ENCODE measurements at places on chromosomes 5 and 9.

- DNase-seq: no peak
These were observed 7.6 kb downstream of the PAM start for GRCh38 chr5:102762562-102763227.

- DNase-seq: no peak
These were observed 124.1 kb upstream of the OTULINL start for GRCh38 chr5:14457476-14457875.

GRCh38 chr9:12723409-12724028 is 30.3 kb downstream of the TYRP1 start:
- DNase-seq: no peak

- DNase-seq: no peak
These were observed 15.1 kb upstream of the PHF19 start for GRCh38 chr9:120891884-120892747.

DNA sequence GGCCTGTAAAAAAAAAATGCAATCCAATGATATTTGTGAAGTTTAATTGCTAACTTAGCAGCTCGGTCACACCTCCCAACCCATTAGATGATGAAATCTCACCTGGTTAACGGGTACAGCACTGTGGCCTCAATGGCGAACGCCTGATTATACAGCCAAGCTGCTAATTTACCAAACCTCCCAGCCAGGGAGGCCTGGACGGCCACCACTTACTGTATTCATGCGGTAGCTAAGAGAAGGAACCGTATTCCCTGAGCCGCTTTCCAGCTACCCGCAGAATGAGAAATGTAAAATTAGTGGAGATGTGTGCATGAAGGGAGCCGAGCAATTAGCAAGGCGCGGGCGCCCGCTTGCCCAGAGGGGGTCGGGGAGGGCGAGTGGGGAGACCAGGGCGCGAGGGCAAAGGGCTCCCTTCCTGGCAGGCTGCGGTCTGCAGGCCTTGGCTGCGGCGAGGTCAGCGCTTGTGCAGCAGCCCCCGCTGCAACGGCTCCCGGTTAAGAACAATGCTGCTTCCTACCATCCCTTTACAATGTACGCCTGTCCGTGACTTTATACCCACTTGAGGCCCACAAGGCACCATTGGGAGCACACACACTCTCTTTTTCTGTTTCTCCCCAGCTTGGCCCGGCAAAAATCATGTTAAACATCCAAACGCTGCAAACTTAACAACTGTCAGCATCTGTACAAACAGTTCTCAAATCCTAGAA is 70.4 kb upstream of the TBCA start:
- no peak for DNase-seq

DNA sequence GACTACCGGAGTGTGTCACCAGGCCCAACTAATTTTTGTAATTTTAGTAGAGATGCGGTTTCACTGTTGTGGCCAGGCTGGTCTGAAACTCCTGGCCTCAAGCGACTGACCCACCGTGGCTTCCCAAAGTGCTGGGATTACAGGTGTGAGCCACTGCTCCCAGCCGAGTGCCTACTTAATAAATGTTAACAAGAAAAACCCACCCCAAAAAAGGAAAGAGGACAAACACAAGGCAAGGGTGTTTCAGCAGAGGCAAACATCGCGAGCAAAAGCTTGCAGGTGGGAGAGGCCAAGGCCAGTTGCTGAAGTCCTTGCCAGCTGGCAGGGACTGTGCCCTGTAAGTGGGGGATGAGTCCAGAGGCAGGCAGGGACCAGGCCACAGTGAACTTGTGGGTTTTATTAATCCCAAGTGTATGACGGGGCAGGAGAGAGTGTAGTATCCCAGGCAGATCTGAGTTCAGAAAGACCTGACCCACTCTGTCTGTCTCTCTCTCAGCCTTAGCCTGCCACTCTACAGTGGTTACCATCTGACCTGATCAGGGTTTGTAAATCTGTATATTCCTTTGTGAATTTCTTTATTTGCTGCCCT is 6.4 kb upstream of the FPGS start:
- no peak for DNase-seq

GRCh38 chr5:55037890-55038289 is 13.8 kb downstream of the GZMK start:
- DNase-seq: no peak

GRCh38 chr5:131635684-131636572 is 899 bp upstream of the RAPGEF6 start:
- no peak for DNase-seq

GRCh38 chr9:89379508-89380115 is 61.3 kb downstream of the SECISBP2 start:
- no peak for DNase-seq

GRCh38 chr9:6302417-6302816 is 25.8 kb upstream of the TPD52L3 start:
- no peak for DNase-seq

DNA sequence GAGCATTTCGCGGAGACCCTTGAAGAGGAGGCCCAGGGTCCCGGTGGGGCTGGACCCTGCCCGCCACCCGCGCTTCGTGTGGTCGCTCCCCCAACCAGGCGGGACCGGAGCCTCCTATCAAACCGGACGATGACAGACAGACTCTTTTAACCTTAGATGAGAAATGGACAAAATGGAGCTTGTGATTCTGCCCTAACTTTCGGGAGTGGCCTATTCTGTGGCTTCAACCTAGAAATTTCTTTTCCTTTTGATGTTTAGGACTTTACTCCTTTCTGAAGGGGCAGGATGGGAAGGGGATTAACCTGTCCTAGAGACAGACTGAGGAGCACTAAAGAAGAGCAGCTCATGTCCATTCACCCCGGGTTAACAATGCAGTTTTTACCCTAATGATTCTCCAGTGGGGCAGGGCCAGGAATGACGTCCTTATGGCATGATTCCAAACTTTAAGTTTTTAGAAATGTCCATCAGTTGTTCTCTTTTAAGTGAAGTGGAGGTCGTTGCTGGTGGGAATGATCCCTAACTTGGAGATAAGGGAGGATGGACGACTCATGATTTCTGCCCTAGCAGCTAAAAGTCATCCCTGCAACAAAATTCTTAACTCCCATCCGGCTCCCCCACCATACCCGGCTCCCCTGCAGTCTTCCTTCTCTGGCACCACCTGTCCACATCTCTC is 1.0 kb downstream of the NIPSNAP3A start:
- no peak for DNase-seq

- no peak for DNase-seq
These were observed 25.2 kb downstream of the LNPEP start for GRCh38 chr5:96961053-96961452.

Measured in progenitor cell of endocrine pancreas (in vitro differentiated cells).